GM12878 (cell line): ENCODE measurements at places on chromosomes 3 and 15.

DNA sequence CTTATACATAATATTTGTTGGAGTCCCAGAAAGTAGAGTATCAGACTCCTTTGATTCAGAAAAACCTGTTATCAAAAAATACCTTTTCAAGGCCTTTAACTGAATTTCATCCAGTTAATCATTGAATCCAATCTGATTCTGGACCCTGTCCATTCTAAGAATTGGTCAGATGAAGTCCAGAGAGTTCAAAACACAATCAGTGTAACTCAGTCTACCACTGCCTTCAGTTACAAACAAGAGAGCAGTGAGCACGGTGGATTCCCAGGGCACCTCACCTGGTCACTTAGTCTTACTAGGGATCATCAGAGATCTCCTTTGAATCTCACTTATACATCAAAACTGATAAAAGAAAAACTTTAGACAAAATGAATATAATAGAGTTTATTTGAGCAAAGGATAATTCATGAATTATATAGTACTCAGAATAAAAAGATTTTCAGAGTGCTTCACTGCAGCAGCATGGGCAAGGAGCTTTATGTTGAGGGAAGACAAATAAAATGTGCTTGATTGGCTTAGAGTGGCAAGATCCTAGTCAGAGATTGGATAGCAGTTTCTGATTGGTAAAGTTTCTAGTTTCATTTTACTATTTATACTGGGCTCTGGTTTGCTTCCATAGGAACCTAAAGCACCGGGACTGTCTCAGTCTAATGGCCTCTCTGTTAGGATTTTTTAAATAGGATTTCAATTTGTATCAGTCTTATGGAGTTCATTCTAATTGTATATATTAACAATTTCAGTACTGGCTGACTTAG is 474.9 kb upstream of the GOLIM4 start:
- H3K4me1 ChIP-seq = no peaks in the 10 kb centered on the region
- DNase-seq = no peak
- no peak overlapping the region for H3K27ac ChIP-seq
- no peaks in the 10 kb centered on the region for H3K27me3 ChIP-seq
- H3K4me3 ChIP-seq = no peak overlapping the region
- H3K36me3 ChIP-seq = no peaks in the 10 kb centered on the region

DNA sequence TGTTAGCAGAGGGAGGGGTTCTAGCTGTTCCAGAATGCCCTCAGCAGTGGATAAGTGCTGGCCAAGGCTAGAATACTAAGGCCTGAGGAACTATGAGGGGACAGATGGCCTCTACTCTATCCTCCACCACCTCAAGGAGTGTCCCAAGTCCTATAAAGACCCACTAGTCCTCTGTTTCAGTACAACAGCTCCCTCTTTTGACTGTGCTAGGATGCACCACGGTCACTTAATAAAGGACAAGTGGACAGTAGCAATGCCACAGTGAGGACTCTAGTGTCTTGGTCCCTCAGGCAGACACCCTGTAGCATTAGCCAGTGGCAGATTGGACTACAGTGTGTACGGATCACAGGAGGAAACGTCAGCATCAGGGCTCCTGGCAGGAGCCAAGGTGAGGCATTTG is 171.8 kb upstream of the PROK2 start:
- no peaks in the 10 kb centered on the region for H3K27me3 ChIP-seq
- H3K27ac ChIP-seq = no peak overlapping the region
- H3K4me1 ChIP-seq = peaks cover 22% of the 10 kb centered on the region
- H3K4me3 ChIP-seq = no peak overlapping the region
- DNase-seq = no peak

- no peak overlapping the region for H3K27ac ChIP-seq
- no peaks in the 10 kb centered on the region for H3K36me3 ChIP-seq
- DNase-seq = no peak
These were observed 10.5 kb downstream of the PTX3 start for GRCh38 chr3:157447026-157447694.

DNA sequence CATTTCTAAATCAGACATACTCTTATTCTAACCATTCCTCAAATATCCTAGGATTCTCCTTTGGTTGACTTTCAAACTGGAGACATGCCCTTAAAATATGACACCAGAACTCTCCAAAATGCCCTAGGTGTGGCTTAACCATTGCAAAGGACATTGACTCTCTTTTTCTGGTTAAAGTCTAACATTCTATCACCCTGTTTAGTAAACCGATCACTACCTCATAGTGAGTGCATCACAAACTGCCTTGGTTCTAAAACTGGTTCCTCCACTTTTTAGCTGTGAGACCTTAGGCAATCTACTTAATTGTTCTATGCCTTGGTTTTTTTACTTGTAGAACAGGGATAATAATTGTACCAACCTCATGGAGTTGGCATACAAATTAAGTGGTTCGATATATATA is 224.3 kb downstream of the CDIN1 start:
- no peaks in the 10 kb centered on the region for H3K27me3 ChIP-seq
- no peak for DNase-seq
- H3K36me3 ChIP-seq = no peaks in the 10 kb centered on the region
- no peaks in the 10 kb centered on the region for H3K4me1 ChIP-seq

GRCh38 chr15:98798375-98798893 is 150.1 kb downstream of the IGF1R start:
- no peak overlapping the region for H3K27ac ChIP-seq
- no peak for DNase-seq
- H3K4me3 ChIP-seq = no peak overlapping the region
- H3K4me1 ChIP-seq = no peaks in the 10 kb centered on the region; the same call in 1 of the 2 replicates
- no peaks in the 10 kb centered on the region for H3K36me3 ChIP-seq

DNA sequence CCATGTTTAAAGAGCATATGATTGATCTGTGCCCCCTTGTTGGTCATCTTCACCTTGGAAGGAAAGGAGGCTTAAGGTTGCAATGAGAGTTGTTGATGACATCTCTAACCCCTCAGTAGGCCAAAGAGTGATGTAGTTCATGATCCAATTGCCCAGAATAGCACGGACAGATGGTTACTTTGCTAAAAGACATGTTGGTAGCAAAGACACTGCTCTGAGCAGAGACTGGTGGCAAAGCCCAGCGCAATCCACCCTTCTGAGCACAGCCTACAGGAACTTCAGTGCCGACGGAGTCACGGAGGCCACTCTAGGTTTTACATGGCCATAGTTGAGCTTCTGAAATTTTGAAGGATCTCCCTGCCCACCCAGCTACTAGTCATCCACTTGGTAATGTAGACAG is 21.8 kb downstream of the FBXO45 start:
- H3K4me1 ChIP-seq = no peaks in the 10 kb centered on the region
- no peak for DNase-seq
- H3K4me3 ChIP-seq = no peak overlapping the region
- H3K27me3 ChIP-seq = no peaks in the 10 kb centered on the region
- H3K27ac ChIP-seq = no peak overlapping the region

DNA sequence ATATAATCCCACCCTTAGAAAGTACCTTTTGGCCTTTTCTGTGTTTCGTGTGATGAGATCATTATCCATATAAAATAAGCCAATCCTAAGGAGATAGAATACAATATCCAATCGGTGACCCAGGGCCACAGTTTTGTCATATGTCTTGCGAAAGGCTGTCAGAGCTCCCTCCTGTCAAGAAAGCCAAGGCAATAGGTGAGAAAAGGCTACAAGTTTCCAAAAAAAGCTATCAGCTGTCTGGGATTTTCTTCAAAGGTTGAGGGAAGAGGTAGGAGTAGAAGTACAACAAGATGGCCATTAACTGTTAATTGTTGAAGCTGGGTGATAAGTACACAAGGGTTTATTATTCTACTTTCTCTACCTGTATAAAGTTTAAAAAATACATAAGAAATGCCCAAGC is 4.0 kb downstream of the PSMD6 start:
- H3K4me3 ChIP-seq = no peak overlapping the region
- DNase-seq = no peak
- H3K4me1 ChIP-seq = no peaks in the 10 kb centered on the region
- no peaks in the 10 kb centered on the region for H3K27me3 ChIP-seq
- peaks cover 20% of the 10 kb centered on the region for H3K36me3 ChIP-seq

GRCh38 chr3:151024339-151024738 is 51.8 kb upstream of the CLRN1 start:
- no peak for DNase-seq
- no peaks in the 10 kb centered on the region for H3K36me3 ChIP-seq
- no peak overlapping the region for H3K27ac ChIP-seq
- no peaks in the 10 kb centered on the region for H3K4me1 ChIP-seq
- H3K27me3 ChIP-seq = no peaks in the 10 kb centered on the region

GRCh38 chr15:29316422-29316821 is 46.8 kb upstream of the NSMCE3 start:
- no peaks in the 10 kb centered on the region for H3K27me3 ChIP-seq
- no peaks in the 10 kb centered on the region for H3K4me1 ChIP-seq
- no peaks in the 10 kb centered on the region for H3K36me3 ChIP-seq
- H3K4me3 ChIP-seq = no peak overlapping the region

DNA sequence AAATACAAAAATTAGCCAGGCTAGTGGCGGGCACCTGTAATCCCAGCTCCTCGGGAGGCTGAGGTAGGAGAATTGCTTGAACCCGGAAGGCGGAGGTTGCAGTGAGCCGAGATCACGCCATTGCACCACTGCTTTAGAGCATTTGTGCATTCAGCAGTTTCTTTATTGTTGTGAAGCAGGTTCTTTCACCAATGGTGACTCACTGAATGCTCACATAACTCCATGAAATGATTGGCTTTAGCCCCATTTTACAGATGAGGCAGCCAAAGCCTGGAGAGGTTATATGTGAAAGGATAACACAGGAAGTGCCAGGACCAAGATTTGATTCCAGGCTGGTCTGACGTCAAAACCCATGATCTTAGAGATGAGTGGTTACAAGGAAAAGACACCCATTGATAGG is 195.2 kb downstream of the SLCO3A1 start:
- H3K27ac ChIP-seq = no peak overlapping the region
- no peak for DNase-seq
- H3K27me3 ChIP-seq = no peaks in the 10 kb centered on the region

- no peak for DNase-seq
- no peaks in the 10 kb centered on the region for H3K27me3 ChIP-seq
- H3K4me3 ChIP-seq = no peak overlapping the region
- no peak overlapping the region for H3K27ac ChIP-seq
- H3K36me3 ChIP-seq = no peaks in the 10 kb centered on the region
- no peaks in the 10 kb centered on the region for H3K4me1 ChIP-seq
These were observed 101.1 kb downstream of the DLG1 start for GRCh38 chr3:197197334-197197733.

GRCh38 chr3:21839592-21839991 is 88.6 kb upstream of the ZNF385D start:
- no peak for DNase-seq
- H3K27me3 ChIP-seq = no peaks in the 10 kb centered on the region
- H3K4me3 ChIP-seq = no peak overlapping the region

GRCh38 chr3:171965067-171965712 is 74.2 kb upstream of the FNDC3B start:
- no peaks in the 10 kb centered on the region for H3K4me1 ChIP-seq
- H3K27me3 ChIP-seq = no peaks in the 10 kb centered on the region
- H3K27ac ChIP-seq = no peak overlapping the region
- no peaks in the 10 kb centered on the region for H3K36me3 ChIP-seq

DNA sequence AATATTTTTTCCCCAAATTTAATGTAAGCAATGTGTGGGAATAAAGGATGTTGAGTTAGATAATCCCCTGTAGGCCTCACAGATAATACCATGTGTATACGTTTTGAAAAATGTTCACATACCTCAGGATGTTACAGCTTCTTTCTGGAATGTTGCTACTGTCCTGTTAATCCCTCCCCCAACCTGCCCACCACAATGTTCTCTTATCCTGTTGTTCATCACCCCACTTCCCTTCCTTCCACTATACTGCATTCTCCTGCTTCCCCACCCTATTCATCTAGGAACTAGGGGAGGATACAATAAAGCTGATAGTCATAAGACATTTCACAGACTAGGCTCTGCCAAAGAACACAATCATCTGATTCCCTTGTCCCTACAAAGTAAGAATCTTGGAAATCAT is 92.1 kb downstream of the IGF2BP2 start:
- no peaks in the 10 kb centered on the region for H3K36me3 ChIP-seq
- no peak overlapping the region for H3K4me3 ChIP-seq
- no peak for DNase-seq
- H3K27ac ChIP-seq = no peak overlapping the region

DNA sequence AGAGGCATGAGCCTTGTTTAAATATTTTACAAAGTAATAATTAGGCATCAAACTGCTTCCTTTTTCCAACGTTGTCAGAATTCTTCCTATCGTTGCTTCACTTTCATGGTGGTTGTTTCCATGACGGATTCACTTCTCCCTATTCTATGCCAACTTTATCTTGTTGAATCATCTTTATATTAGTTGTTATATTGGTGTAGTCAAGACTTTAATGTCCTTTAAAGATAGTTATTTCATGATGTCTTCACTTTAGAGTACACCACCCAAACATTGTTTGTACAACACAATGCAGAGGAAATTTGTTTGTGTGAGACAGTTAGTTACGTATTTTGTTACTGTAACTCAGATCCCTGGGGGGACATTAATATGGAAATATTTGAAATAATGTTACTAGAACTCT is 61.9 kb downstream of the CRYBG3 start:
- H3K4me1 ChIP-seq = no peaks in the 10 kb centered on the region
- H3K27me3 ChIP-seq = no peaks in the 10 kb centered on the region
- H3K36me3 ChIP-seq = no peaks in the 10 kb centered on the region
- no peak overlapping the region for H3K27ac ChIP-seq

DNA sequence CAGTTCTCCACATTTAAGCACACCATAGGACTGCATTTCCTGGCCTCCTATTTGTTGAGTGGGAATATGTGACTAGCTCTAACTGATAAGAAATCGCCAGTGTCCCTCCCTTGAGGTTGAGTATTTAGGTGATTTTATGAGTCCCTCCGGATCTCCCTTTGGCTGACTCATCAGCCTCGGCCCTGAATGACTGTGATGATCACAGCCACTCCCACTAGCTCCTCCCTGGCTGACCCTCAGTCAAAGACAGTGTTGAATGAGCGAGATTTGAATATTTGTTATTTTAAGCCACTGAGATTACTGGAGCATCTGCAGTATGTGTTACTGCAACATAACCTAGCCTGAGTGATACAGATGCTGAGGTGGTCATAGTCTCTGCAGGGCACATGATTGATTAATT is 515.3 kb downstream of the EPHB1 start:
- H3K27ac ChIP-seq = no peak overlapping the region
- no peak overlapping the region for H3K4me3 ChIP-seq
- no peaks in the 10 kb centered on the region for H3K36me3 ChIP-seq
- H3K4me1 ChIP-seq = peaks cover 5% of the 10 kb centered on the region; the same call in 1 of the 2 replicates
- no peaks in the 10 kb centered on the region for H3K27me3 ChIP-seq

DNA sequence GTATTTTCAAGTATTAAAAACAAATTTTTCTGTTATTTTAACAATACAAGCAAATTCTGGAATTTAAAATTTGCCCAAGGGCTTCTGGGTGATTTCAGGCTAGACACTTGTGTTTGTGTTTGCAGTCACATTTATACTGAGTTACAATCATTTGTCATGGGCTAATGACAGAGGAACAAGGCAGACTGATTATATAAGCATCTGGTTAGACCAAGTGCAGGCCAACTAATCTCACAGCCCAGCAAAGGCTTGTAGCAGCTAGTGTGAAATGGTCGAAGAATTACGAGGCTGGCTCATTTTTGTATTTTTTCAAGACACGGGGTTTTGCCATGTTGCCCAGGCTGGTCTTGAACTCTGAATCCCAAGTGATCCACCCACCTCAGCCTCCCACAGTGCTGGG is 52.1 kb downstream of the CMTM8 start:
- no peaks in the 10 kb centered on the region for H3K4me1 ChIP-seq
- H3K27ac ChIP-seq = no peak overlapping the region

- H3K36me3 ChIP-seq = no peaks in the 10 kb centered on the region
- no peak overlapping the region for H3K4me3 ChIP-seq
- DNase-seq = no peak
- H3K4me1 ChIP-seq = peaks cover 18% of the 10 kb centered on the region
These were observed 9.4 kb upstream of the SUMF1 start for GRCh38 chr3:4476496-4476895.

GRCh38 chr15:89364741-89365450 is 30.3 kb upstream of the POLG start:
- no peak for DNase-seq
- H3K36me3 ChIP-seq = no peaks in the 10 kb centered on the region
- no peak overlapping the region for H3K27ac ChIP-seq
